ENCODE measurements at places on chromosomes 7 and 10.
A peak's percentile ranks its signal among the peaks of the same experiment; 100 is the strongest.

DNA sequence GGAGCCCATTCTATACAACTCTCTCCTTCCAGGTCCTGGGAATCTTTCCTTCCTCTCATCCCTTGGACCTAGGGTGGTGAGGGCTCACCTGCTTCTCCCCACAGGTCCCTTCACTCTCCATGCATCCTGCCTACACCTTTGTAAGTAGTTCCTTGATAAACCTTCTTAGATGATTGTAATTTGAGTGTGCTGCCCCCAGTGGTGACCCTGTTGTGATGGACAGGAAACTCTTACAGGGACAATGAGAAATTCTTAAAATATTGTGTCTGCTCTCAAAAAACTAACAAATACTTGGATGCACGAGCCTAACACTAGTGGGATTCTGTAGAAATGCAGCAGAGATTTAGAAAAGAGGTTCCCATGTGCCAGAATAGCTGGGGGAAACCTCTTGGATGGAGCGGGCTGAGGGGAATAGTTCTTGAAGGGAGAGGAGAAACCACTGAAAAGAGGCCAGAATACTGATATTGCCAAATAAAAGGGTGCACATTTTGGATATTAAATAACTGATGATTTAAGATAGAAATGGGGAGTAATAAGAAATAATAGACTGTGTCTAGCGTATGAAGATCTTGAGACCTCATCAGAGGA is 6.7 kb upstream of the PAXIP1 start:
- DNase-seq, result no peak

- no peak for DNase-seq
These were observed 24.2 kb downstream of the ZNF25 start for GRCh38 chr10:37952043-37952755.

- peak; percentile 1 for DNase-seq
These were observed 125.8 kb downstream of the TPST1 start for GRCh38 chr7:66330961-66331360.

DNA sequence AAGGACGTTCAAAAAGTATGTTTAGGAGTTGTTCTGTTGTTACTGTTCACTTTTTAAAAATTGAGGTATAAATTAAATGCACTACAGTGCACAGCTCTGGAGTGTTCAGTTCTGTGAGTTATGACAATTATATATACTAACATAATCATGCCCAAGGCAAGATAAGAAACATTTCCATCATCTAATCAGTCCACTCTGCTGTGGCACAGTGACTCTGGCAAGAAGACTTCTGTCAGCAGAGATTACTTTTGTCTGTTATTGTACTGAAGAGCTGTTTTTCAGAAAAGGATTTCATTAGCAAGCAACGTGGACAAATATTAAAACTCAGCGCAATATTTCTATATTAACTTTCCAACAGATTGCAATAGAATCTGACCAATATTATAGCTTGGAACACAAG is 32.0 kb downstream of the ICA1 start:
- no peak for DNase-seq

Data from NCI-H446 (cell line).